ENCODE measurements at places on chromosomes 1 and 21.

DNA sequence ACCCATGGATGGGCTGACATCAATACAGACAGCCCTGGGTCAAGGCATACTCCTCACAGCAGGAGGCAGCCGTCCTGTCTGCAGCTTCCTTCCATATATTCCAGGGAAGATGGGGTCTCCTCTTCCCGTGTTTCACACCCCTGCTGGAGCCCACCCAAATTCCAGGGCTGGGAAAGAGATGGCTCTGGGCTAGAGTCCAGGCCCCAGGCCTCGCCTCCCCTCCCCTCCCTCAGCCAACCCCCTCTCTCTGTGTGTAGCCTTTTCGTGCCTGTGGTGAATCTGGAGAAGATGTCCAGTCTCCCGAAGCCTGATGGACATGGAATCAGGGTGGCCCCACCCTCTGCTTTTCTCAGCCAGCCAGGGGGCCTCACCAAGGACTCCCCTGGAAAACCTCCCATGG lies 3.6 kb downstream of the ATXN7L2 start:
- DNase-seq: no peak

DNA sequence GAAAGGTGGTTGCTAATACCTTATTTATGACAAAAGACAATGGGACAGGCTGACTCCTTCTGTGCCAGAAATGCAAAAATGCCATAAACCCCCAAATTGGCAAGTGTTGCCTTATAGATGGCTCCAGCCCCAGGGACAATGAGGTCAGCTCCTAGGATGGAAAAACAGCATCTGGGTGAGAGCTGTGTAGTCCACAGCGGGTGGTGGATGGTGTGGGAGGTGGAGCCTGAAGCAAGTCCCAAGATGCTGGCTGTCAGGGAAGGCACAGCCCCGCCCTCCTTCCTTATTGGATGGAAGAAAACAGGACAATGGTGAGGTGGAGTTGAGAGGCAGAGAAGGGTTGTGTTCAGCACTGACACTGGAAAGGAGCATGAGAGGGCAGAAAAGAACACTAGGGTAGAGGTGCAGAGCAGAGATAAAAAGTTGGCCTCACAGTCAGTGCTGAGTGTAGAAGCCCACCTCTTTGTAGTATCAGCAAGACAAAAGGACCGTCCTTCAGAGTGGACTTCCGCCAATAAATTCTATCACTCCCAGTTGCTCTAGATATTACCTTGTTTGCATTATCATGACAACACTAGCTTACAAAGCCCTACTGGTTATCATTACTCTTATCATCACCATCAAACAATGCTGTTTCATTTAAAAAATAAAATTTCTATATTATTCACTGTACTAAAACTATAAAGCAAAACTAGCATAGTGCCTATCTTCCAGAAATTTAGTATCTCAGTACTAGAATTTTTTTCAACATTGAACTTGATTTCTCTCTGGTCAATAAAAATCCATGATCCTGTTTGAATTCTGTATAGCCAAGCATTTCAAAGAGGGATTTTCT lies 3.7 kb upstream of the SDE2 start:
- DNase-seq: peak; percentile 57

GRCh38 chr1:221016751-221017150 lies 137.5 kb downstream of the HLX start:
- no peak for DNase-seq

DNA sequence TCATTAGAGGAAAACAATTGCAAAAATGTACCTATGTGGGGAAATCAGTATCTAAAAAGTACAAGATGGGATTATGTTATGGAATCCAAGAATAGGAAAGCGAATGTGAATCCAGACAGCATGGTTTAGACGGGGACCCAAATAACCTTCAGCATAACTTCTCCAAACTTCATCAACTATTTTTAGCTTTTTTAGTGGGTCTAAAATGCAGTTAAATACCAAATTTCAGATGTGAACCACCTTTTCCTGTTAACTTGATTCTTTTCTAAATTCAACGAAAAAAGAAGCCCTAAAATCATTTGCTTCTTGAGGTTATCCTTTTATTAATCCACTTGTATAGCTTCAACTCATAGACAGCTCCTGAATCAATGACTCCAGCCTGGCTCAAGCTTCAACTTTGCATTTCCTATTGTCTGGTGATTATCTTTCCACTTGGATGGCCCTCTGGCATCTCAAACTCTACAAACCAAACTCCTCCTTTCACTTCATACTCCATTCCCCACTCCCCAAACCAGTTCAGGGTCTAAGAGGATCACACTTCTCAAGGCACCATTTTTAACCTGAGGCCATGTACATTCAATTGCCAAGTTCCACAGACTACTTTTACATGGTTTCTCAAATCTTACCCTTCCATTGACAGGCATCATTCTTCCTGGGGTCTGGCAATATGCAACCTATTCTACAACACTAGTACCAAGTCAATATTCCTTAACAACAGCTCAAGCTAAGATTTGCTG lies 7.4 kb downstream of the ERRFI1 start:
- DNase-seq: no peak

GRCh38 chr1:228403231-228403631 lies 3.4 kb downstream of the TRIM11 start:
- DNase-seq: no peak

GRCh38 chr1:26959722-26960624 lies at the start of gene KDF1:
Gene KDF1 (minus strand): TSS chr1:26960468. CDS start chr1:26952380, 8,088 bp downstream.
- peak; percentile 69 for DNase-seq

GRCh38 chr1:209780268-209780667 lies 4.1 kb downstream of the C1orf74 start:
- no peak for DNase-seq

DNA sequence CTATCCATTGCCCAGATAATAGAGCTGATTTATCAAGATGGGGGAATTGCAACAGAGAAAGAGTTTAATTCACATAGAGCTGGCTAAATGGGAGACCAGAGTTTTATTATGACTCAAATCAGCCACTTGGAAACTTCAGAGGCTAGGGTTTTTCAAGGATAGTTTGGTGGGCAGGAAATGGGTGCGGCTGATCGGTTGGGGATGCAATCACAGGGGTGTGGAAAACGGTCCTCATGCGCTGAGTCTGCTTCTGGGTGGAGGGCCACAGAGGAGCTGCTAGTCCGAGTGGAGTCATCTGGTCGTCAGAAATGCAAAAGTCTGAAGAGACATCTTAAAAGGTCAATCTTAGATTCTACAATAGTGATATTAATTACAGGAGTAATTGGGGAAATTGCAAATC lies 32.0 kb upstream of the FAM89A start:
- no peak for DNase-seq

DNA sequence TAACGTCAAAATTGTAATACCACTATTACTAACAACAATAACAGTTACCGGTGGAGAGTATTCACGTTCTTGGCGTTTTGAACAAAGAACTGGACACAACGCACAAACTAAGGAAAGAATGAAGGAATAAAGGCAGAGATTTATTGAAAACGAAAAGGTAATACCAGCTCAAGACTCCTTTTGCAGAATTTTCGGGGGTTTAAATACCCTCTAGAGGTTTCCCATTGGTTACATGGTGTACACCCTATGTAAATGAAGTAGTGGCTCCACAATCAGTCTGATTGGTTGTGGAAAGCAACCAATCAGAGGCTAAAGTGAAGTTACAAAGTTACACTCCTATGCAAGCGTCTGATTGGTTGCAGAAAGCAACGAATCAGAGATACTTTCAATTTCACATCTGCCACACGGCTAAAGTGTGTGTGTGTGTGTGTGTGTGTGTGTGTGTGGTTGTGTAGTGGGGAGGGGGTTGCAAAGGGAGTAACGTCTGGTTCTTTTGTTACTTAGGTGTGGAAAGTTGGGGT lies 1.1 kb upstream of the GTF2B start:
- no peak for DNase-seq

DNA sequence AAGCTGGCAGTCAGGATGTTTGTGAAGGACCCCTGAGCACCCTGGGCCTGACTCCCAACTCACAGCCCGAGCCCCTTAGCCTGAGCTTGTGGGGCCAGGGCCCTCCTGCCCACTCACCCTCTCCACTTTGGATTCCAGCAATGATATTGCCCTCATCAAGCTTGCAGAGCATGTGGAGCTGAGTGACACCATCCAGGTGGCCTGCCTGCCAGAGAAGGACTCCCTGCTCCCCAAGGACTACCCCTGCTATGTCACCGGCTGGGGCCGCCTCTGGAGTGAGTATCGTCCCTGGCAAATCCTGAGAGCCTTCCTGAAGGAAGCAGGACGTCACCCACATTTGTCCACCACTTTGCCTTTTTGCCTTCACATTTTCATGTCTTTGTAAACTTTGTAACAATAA lies 5.0 kb downstream of the CTRC start:
- peak; percentile 26 for DNase-seq

DNA sequence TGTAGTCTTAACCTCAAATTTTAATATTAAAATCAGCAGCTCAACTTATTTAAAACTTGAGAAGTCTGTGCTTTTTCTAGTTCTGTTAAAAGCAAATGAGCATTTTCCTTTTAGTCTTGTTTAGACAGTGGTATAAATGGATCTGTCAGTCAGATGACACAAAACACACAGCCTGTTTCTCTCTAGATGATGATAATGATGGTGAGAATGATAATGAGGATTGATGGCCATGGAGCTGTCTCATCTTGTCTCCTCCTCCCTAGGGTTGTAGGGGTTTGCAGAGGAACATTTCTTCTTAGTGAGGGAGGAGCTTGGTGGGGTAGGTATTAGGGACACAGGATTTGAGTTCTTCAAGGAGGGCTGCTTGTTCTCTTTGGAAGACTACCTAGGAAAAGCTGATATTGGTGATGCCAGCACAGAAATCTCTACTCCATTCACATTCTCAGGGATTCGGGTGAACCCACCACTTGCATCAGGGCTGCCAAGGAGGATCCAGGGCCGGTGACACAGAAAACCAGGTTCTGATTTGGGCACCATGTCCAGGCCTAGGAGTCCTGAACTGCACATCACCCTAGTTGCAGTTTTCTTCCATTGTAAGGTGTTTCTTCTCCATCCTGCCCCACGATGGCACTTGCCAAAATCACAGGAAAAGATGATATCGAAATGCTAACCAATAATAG lies 147.6 kb downstream of the RHOU start:
- DNase-seq: no peak

DNA sequence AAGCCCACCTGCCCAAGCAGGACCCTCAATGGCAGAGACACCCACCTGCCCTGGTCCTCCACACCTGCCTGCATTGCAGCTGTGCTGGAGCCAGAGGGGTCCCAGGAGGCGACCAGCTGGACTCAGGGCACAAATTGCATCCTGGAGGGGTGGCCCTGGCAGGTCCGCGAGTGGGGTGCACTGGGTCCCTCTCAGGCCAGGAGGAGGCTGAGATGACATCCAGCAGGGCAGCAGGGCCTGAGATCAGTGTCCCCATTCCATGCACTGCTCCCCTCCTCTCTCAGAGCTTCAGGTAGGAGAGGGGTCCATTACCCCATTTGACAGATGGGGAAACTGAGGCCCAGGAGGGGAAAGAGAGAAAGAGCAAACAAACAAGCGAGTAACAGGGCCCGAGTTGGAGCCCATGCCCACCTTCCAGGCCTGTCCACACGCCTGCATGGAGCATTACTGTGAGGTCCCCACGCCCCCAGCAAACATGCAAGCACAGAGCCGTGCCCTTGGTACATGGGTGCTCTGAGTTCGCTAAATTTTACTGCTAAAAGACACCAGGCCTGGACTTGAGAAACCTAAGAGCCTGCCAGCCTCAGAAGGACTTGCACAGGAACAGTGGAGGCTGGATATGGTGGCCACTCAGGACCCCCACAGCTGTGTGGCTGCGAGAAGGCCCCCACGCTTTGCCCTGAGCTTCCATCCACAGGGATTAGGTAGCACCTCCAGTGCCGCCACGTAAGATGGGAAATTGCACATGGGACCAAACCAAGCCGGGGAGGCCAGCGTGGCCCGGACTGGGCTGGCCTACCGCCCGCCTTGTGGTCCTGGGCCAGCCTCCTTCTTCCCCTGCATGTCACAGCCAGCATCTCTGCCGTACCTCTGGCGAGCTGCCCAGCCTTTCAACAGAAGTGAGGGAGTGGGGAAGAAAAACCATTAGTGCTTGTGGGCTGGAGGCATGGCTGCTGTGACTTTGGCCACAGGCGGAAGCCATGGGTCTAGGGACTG lies 7.4 kb downstream of the WNT3A start:
- DNase-seq: peak; percentile 15

- no peak for DNase-seq
Measured at GRCh38 chr1:88976235-88976634, 16.2 kb downstream of the KYAT3 start.

- DNase-seq: no peak
Measured at GRCh38 chr1:52263153-52263910, 102.7 kb downstream of the CC2D1B start.

DNA sequence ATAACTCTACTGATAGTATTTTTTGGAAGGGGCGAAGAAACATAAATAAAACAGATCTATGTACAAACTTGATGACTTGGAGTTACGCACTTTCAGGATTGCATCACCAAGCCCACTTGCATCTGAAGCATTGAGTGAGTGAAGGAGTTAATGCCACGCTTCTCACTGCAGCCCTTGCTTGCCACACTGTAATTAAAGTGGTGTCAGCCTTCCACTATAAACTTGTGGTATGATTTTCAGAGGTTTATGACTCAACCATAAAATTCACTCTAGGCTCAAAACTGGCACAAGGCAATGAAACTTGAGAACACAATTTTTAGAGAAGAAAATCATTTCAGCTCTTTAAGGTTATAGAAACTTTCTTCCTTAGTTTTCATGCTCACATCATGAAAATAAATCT lies 93.9 kb upstream of the PRMT6 start:
- no peak for DNase-seq

- no peak for DNase-seq
Measured at GRCh38 chr1:202145068-202145743, 669 bp upstream of the ARL8A start.

DNA sequence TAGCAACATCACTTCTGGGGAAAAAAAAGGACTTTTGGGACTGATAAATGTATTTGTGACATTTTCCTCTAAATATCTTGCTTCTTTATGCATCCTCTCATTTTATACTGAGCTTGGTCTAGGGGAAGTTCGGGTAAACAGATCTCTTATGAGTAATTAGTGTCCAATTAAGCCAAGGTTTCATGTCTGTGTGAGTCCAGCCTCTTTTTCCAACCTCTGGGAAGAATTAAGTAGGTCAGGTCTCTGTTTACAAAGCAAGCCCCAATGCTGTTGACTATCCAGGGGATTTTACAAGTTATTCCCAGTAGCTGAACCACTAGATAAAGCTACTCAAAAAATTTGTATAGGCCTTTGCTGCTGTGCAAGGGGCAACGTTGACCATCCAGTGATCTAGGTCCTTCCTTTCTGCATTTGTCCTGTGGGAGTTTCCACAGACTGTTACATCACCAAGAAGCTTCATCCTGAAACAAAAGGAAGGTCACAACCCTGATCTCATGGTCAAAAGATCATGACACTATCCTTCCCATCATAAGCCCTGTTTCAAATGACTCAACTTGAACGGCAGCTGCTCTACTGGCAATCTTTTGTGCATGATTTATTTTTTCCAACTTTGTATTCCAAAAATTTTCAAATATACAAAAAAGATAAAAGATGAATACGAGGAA lies 74.3 kb downstream of the ETS2 start:
- no peak for DNase-seq

DNA sequence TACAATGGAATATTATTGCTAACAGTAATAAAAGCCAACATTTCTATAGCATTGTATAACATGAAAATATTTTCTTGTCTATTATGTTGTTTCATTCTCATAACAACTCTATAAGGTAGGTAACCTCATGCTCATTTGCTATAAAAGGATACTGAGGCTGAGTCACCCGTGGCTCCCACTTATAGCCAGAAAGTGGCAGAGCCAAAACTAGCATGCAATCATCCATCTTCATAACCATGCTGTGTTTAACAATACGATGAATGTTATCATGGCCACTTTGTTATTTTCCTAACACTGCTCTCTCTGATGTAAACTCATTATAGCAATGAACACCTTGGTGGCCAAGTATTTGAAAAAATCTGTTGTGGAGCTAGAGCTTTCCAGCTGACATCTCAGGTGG lies 80.8 kb upstream of the JUN start:
- no peak for DNase-seq

Data from NCI-H2171 treated with DMSO at 0.1 percent for 48 hours (cell line).